ENCODE measurements at places on chromosomes 2 and 18. TPM values are rescaled to one million over a fixed set of nuclear protein-coding genes. Genes with fewer than 3 reads are reported as not detected.

The CFC1B gene
- total RNA-seq = not detected

The UGT1A10 gene
- total RNA-seq = not detected

The PGAP1 gene
- total RNA-seq = 6.6 TPM

The FNDC4 gene
- total RNA-seq = 6.6 TPM

The HOXD10 gene
- total RNA-seq = 10.7 TPM

Data from sigmoid colon (tissue), 7 donors.